HCEC 1CT (cell line): ENCODE measurements at places on chromosomes 2 and 18.

GRCh38 chr18:76766429-76766828 lies 55.9 kb upstream of the ZNF236 start:
- DNase-seq: no peak

- no peak for DNase-seq
Measured at GRCh38 chr2:24754985-24755705, 38.0 kb downstream of the PTRHD1 start.

GRCh38 chr2:158131483-158131912 lies 29.8 kb downstream of the UPP2 start:
- no peak for DNase-seq

GRCh38 chr18:34808389-34808788 lies 98.3 kb downstream of the DTNA start:
- DNase-seq: no peak

DNA sequence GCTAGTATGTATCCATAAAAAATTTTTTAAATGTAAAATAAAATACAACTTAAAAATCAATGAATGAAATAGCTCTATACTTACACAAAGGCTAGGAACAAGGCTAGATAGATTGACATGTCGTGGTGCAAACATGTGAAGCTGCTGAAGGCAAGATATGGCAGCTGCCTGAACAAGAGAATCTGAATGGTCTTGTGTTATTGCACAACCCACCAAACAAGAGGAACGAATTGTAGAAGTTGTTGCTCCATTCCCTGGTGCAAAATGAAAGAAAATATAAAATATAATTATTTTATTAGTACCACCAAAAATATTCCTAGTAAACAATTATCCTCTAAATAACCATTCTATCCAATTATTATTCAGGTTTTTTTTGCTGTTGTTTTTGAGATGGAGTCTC lies 46.4 kb downstream of the HEATR5B start:
- no peak for DNase-seq

- DNase-seq: no peak
Measured at GRCh38 chr2:156326526-156327095, 5.9 kb downstream of the NR4A2 start.

GRCh38 chr2:129872446-129872845 lies 107.0 kb upstream of the RAB6C start:
- DNase-seq: no peak

DNA sequence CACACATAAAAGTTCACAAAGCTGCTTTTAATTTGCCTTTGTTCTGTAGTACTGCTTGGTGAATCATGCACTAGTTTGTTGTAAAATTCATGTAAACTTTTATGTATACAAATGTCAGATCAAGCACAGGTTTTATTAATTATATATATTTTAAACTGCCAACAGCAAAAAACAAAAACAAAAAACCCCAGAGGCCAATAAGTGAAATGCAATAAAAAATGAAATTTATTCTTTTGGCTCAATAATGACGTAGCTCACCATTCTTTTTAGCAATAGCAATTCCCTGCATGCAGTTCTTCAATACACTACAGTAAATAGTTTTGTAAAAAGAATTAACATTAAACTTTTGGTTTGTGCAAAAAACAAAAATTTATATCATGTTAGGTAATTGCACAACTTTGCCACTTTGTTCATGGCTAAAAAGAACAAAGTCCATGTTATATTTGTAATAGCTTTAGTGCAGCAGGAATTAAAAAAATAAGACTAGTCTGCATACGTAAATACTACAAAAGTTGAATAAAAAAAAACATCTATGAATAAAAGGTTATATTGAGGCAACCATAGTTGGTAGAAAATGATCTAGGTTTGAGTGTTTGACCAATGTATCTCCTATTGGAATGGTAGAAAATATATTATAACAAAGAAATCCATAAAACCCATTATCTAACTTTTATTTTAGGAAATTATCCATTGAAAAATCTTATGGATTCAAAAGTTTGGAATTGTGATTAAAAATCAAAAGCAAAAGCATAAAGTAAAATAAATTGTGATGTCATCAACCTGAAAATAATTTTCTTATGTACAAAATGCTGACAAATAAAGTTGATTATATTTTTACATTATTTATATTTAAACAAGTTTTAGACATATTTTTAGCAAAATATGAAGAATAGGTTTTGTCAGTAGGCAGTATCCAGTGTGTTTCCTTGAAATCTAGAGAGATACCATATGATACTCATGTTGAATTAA lies 115.6 kb downstream of the SCN3A start:
- no peak for DNase-seq

DNA sequence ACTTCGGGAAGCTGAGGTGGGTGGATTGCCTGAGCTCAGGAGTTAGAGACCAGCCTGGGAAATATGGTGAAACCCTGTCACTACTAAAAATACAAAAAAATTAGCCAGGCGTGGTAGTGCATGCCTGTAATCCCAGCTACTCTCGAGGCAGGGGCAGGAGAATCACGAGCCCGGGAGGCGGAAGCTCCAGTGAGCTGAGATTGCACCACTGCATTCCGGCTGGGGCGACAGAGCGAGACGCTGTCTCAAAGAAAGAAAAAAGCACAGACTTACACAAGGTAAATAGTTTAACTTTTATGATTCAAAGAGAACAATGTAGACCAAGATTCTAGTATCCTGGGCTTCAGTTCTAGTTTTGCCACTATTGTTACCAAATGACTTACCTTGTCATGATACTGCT lies 37.4 kb downstream of the NCKAP1 start:
- DNase-seq: no peak

DNA sequence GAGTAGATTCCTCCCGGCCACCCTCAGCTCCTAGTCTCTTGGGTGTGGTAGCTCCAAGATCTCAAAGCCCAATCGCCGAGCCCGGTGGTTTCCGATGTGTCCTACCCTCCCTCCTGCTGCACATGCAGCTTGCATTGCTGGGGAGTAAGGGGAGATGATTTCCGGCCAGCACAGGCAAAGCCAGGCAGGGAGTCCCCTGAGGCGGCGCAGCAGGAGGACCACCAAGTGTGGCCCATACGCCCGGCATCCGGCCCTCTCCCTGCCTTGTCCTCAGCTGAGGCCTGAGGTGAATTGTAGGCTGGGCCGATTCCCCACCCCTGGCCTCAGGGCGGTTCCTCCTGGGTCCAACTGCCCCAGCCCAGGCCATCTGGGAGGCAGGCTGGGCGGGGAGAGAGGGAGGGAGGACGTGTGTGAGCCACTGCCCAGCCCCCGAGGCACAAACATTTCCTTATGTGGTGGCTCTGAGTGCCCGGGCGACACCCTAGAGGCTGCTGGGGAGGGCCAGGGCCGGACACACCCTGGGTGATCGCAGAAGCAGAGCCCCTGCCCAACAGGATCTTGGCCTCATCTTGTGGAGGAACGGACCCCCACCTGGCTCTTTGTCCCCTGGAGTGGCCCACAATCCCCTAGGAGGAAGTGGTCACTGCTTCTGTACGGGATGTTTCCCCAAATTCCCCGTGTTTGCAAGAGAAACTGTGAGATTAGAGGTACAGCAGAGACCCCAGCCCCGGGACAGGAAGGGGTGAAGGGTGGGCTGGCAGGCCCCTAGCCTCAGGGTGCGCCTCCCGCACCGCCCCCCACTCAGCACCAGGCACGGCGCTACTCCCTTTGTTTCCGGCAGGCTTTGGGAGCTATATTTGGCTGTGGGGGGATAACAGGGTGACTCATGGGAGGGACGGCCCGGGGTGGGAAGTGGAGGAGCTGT lies 41.9 kb upstream of the PTMA start:
- peak; percentile 97 for DNase-seq

- no peak for DNase-seq
Measured at GRCh38 chr2:100451734-100452133, 18.5 kb upstream of the NMS start.

DNA sequence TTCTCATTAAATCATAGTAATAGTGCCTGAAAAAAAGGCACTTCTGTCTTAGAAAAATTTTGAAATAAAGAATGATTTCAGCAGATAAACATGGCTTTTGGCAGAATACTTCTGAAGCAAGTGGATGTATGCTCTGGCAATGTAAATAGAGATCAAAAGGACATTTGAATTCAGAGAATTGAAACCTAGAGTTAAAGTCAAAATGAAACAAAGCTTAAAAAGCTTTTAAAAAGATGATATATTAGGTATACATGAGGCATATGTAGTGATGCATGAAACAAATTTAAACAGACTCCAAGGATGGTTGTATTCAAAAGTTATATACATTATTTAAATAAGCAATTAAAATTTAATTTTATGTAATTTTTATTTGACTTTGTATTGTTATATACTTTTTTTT lies 1344.5 kb upstream of the TMEFF2 start:
- DNase-seq: no peak

DNA sequence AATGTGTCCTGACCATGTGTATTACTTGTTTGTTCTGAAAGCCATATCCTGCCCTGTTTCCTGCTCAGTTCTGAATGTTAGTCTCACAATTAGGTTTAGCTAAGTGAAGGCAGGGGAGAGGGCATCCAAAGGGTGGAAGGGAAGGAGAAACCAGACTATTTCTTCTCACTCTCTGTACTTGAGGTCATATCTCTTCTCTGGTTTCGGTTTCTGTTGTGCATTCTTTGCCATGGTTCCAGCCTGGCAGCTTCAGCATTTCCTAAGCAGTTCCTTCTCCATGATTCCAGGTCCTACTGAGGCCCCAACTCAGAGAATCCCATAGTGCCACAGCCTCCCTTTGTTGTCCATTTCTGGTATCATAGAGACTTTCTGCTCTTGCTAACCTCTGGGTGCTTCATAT lies 40.3 kb upstream of the HNMT start:
- DNase-seq: no peak
